ENCODE measurements at places on chromosomes 2 and 18. TPM values are rescaled to one million over a fixed set of nuclear protein-coding genes. Genes with fewer than 3 reads are reported as not detected.

DNA sequence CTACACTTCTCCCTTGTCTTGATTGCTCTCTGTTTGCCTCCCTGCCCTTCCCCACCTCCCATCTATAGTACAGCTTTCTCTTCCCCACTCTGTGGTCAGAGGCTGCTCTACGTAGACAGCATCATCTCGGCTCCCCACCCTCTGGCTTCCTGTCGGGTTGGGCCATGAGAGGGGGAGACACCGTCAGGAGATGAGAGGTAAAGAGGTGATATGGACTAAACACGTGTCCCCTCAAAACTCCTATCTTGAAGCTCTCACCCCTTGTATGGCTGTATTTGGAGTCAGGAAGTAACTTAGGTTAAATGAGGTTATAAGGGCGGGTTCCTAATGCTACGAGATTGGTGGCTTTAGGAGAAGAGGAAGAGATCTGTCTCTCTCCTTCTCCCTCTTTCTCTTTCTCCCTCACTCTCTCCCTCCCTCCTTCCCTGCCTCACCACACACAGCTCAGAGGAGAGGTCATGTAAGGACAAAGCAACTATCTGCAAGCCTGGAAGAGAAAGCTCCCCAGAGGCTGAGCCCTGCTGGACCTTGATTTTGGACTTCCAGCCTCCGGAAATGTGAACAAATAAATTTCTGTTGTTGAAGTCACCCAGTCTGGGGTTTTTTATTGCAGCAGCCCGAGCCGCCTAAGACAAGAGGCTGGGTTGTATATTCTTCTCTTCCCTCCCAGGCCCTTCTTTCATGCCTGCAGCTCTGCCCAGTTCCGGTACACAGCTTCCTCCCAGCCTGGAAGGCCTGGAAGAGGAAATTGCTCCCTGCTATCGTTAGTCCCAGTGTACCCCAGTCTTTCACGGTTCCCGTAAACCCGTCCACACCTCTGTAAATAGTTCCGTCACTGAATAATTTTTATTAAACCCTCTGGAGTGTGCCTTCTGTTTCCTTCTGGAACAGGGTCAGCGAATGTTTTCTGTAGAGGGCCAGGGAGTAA, 138.0 kb downstream of the AKAIN1 start:
- no peak overlapping the region for H3K27ac ChIP-seq
- H3K4me1 ChIP-seq, result no peaks in the 10 kb centered on the region
- H3K36me3 ChIP-seq, result no peaks in the 10 kb centered on the region
- no peak overlapping the region for H3K4me3 ChIP-seq

DNA sequence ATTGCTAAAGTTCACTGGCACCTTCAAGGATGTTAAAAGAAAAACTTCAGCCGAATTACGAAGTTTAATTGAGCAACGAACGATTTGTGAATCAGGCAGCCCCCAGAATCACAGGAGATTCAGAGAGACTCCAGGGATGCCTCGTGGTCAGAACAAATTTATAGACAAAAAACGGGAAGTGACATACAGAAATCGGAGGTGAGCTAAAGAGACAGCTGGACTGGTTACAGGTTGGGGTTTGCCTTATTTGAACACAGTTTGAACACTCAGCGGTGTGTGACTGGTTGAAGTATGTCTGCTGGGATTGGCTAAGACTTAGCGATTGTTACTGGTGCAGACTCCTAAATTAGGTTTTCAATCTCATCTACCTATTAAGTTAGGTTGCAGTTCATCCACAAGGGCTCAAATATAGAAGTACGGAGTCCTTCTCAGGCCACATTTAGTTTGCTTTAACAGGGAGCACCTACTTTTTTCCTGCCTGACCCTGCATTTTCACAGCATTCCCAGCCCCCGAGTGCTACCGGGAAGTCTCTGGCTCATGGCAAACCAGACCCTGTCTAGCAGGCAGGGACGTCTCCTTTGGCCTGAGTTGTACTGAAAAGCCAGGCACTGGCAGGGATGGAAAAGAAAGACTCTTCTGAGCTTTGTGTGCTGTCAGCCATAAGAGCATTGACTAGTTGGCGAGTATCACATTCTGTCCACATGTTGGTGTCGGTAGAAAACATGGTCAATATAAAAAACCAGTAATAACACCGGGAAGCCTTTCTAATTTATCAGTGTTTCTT, 41.1 kb downstream of the CDCA7 start:
- no peaks in the 10 kb centered on the region for H3K36me3 ChIP-seq
- no peak overlapping the region for H3K4me3 ChIP-seq
- DNase-seq, result no peak

Gene PXDN
- 188 TPM for total RNA-seq

GRCh38 chr18:8688216-8688800, 17.0 kb upstream of the MTCL1 start:
- no peak overlapping the region for H3K4me3 ChIP-seq
- no peaks in the 10 kb centered on the region for H3K36me3 ChIP-seq
- no peak overlapping the region for H3K27ac ChIP-seq
- no peaks in the 10 kb centered on the region for H3K27me3 ChIP-seq
- H3K4me1 ChIP-seq, result no peaks in the 10 kb centered on the region
- no peak for DNase-seq

DNA sequence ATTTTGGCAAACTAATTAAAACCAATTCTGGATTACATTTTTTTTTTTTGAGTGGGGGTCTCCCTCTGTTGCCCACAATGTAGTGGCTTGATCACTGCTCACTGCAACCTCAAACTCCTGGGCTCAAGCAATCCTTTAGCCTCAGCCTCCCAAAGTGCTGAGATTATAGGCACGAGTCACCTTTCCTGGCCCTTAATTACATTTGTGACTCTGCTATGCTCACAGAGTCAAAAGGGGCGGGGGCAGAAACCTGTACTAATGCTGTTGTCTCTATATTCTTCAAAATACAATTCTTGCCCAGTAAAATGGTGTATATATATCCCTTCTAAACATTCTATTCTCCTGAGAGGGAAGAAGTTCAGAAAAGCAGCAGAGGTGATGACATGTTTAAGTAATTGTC, 23.2 kb downstream of the PRKD3 start:
- H3K4me1 ChIP-seq, result no peaks in the 10 kb centered on the region
- no peaks in the 10 kb centered on the region for H3K27me3 ChIP-seq
- no peak for DNase-seq
- H3K36me3 ChIP-seq, result no peaks in the 10 kb centered on the region
- H3K4me3 ChIP-seq, result no peak overlapping the region

Gene UPP2
- total RNA-seq, result not detected

DNA sequence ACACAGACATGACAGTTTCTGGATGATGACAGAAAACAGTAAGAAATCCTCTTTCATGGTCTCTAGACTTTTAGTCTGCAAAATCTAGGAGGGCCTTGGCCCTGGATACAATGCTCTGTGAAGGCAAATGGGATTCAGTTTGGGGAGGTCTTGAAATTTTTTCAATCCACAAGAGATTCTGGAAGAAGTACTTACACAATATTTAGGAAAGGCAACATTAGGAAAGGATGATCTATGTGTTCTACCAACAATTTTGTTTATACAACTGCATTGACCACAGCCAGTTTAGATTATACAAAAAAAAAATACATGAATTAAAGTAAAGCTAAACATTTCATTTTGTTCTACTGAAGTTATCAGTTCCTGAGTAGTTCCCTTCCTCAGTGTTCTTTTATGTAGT, 208.0 kb downstream of the SRBD1 start:
- H3K4me3 ChIP-seq, result no peak overlapping the region
- H3K27me3 ChIP-seq, result no peaks in the 10 kb centered on the region
- no peak for DNase-seq
- H3K27ac ChIP-seq, result no peak overlapping the region
- H3K36me3 ChIP-seq, result no peaks in the 10 kb centered on the region
- H3K4me1 ChIP-seq, result no peaks in the 10 kb centered on the region

GRCh38 chr2:231987124-231987727, 25.7 kb downstream of the DIS3L2 start:
- H3K27ac ChIP-seq, result no peak overlapping the region
- no peaks in the 10 kb centered on the region for H3K4me1 ChIP-seq
- peaks cover 5% of the 10 kb centered on the region for H3K36me3 ChIP-seq
- no peak for DNase-seq
- no peaks in the 10 kb centered on the region for H3K27me3 ChIP-seq
- H3K4me3 ChIP-seq, result no peak overlapping the region

DNA sequence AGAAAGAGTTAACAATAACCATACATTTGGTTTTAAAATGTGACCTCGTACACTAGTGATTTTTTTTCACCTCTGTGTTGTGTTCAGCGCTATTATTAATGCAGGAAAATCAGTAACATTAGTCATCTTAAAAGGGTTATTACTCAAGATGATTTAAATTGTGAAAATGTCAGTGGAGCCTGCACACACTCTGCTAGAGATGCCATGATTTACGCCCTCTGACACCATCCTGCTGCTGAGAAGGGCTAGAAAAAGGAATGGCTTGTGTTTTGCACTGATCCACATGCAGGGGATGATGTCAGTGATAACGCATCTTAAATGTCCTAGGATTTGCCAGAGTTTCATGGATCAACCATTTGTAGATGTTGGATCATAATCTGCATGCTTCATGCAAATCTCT, 121.3 kb upstream of the BOD1L2 start:
- DNase-seq, result no peak
- no peak overlapping the region for H3K4me3 ChIP-seq
- peaks cover 17% of the 10 kb centered on the region for H3K36me3 ChIP-seq
- no peak overlapping the region for H3K27ac ChIP-seq

Gene RTP5
- total RNA-seq, result not detected

Gene PROKR1
- not detected for total RNA-seq

GRCh38 chr2:68367953-68368653, 3.0 kb downstream of the PLEK start:
- DNase-seq, result no peak
- no peaks in the 10 kb centered on the region for H3K4me1 ChIP-seq
- no peaks in the 10 kb centered on the region for H3K27me3 ChIP-seq
- no peak overlapping the region for H3K27ac ChIP-seq
- H3K36me3 ChIP-seq, result no peaks in the 10 kb centered on the region

DNA sequence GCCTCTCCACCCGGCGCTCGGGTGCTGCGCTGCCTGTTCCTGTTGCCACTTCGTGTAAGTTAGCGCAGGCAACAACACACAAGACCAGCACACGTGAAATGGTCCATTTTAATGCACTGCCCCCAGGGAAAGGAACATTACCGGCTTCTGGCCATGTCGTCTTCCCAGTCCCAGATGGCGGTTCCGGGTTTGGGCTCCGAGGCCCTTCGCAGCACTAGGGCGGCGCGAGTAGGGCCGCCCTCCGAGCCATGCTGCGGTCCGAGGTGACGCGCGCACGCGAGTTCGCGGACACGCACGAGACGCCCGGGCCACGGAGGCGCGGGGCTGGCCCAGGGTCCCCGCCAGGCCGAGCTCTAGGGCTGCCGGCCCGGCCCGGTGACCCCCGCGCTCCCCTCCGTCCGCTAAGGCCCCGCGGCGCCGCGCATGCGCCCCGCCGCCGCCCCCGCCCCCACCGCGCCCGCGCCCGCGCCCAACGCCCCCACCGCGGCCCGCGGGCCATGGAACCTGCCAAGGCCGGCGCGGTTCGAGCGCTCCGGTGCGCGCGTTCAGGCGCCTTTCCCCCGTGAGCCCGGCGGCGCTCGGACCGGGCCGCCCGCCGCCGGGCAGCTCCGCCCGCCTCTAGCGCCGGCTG, 367 bp upstream of the ZNF236 start:
- peak overlapping the region; percentile 93 for H3K4me3 ChIP-seq
- no peaks in the 10 kb centered on the region for H3K27me3 ChIP-seq
- H3K36me3 ChIP-seq, result no peaks in the 10 kb centered on the region
- no peak for DNase-seq

Gene CENPA
- not detected for total RNA-seq

GRCh38 chr2:44093970-44094369, 74.7 kb upstream of the PPM1B start:
- H3K27me3 ChIP-seq, result no peaks in the 10 kb centered on the region
- H3K4me3 ChIP-seq, result no peak overlapping the region
- H3K4me1 ChIP-seq, result no peaks in the 10 kb centered on the region

Gene COQ10B
- 6.0 TPM for total RNA-seq

Gene DSEL
- 19.1 TPM for total RNA-seq

DNA sequence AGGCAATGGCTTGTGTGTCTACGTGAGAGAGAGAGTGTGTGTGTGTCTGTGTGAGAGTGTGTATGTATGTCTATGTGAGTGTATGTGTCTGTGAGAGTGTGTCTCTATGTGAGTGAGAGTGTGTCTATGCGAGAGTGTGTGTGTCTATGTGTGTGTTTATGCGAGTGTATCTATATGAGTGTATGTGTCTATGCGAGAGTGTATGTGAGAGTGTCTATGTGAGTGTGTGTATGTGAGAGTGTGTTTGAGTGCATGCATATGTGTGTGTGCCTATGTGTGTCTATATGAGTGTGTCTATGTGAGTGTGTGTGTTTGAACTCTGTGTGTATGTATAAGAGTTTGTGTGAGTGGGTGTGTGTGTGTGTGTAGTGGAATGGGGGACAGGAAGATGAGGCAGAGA, 9.8 kb upstream of the GNLY start:
- no peaks in the 10 kb centered on the region for H3K36me3 ChIP-seq
- DNase-seq, result no peak
- H3K27ac ChIP-seq, result no peak overlapping the region
- H3K4me1 ChIP-seq, result no peaks in the 10 kb centered on the region
- H3K4me3 ChIP-seq, result no peak overlapping the region
- H3K27me3 ChIP-seq, result no peaks in the 10 kb centered on the region

DNA sequence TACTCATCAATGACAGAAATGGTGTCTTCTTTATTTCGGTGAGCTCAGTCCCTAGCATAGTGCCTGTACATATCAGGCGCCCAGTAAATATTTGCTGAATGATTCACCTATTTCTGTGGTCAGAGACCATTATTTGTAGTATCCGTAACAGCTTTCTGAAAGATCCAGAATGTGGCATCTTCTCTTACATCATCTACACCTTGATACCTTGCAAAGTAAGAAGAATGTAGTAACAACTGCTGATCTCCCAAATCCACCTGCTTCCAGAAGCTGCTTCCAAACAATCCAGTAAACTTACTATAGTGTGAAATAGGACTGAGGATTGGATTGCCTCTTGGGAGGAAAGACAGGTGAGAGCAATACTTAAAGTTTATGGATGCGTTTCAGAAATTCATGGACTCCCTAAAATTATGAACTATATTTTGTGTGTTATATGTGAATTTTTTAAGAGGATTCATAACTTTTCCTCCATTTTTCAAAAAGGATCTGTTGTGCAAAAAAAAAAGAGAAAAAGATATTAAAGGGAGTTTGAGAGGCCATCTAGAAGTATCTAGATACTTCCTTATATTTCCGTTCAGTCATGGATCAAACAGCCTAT, 945 bp upstream of the ASXL2 start:
- no peaks in the 10 kb centered on the region for H3K27me3 ChIP-seq
- H3K27ac ChIP-seq, result peak overlapping the region; percentile 90
- peak overlapping the region; percentile 77 for H3K4me3 ChIP-seq
- H3K36me3 ChIP-seq, result no peaks in the 10 kb centered on the region
- no peak for DNase-seq

GRCh38 chr18:43917520-43917919, 640.2 kb upstream of the SYT4 start:
- no peaks in the 10 kb centered on the region for H3K27me3 ChIP-seq
- H3K36me3 ChIP-seq, result no peaks in the 10 kb centered on the region

DNA sequence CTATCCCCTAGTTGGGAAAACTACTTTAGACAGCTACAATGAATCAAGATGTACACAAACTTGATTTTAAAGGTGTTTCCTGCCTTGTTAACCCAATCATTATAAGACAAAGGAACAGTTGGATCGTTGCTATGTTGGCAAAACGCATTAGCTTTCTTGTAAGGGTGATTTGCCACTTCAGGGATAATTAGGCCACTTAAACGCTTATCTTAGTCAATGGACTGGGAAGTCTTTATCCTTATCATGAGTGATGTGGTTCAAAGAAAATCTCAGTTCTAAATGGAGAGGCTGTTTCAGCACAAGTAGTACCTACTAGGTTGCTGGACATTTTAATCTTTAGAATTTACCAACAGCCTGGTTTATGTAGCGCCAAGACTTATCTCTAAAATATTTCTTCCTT, 406.1 kb upstream of the MEX3C start:
- no peaks in the 10 kb centered on the region for H3K27me3 ChIP-seq
- H3K27ac ChIP-seq, result no peak overlapping the region
- H3K4me1 ChIP-seq, result no peaks in the 10 kb centered on the region
- H3K4me3 ChIP-seq, result no peak overlapping the region
- no peaks in the 10 kb centered on the region for H3K36me3 ChIP-seq

Gene GAD1
- 0.96 TPM for total RNA-seq

Measured in ascending aorta (tissue), 2 donors.